ENCODE measurements at places on chromosomes 3 and 15. TPM values are rescaled to one million over a fixed set of nuclear protein-coding genes. Genes with fewer than 3 reads are reported as not detected.

DNA sequence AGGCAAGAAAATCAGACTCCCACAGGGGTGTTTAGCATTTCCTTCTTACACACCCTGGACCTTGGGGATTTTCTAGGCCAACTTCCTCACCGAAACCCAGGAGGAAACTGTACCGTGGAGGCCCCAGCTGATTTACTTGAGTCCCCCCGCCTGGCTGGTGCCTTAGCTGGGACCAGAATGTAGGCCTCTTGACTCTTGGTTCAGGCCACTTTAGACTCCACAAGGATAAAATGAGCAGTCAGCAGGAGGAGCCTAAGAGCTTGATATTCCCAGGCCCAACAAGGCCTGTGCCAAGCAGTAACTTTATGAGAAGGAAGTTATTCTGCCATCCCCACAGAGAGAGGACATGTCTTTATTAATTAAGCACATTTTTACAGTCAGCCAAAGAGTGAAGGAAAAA, 4.6 kb upstream of the APBA2 start:
- DNase-seq: peak; percentile 13

The IL17RB gene
- total RNA-seq: 1.4 TPM

DNA sequence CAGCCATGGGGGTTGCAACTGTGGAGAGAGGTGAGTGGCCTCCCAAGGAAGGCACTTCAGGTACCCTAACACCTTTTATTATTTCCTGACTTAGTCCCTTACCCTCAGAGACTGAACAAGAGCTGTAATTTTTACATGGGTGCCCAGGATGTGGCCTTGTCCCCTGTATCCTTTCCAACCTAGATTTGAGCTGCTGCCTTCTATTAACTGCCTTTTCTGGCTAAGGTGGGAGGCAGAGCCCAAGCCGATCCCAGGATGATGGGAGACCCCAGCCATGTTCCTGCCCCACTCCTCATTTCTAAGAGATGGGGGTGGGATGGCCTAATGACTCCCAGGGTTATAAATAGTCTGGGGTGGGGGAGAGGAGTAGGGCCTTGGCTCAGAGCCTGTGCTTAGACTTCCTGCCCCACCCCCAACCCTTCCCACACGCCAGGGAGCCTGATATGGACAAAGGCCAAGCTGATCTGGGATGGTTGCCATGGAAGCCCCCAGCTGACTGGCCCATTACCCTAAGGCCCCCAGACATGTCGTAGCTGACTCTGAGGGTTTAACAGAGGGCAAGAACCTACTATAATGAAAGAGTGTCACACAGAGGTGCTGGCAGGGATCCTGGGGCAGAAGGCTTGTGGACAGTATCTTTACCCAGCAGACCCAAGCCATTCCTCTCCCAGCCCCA, 1.9 kb downstream of the KLHDC8B start:
- peak; percentile 48 for DNase-seq

DNA sequence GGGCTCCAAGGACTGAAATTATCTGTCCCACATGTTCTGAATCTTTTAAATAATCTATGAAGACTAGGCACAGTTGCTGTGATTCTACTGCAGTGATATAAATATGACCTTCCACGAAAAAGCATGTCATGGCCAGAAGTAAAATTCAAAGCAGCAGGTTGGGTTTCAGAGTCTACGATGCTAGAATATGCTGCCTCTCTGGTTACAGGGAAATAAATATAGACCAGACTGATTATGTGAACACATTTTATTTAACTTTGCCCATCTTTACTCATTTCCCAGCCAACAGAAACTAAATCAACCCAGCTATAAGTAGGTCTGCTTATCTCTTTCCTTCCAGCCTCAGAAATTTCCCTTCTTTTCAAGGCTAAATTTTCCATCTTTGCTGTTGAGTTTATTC, 19.9 kb upstream of the TM6SF1 start:
- no peak for DNase-seq

The AGBL1 gene
- total RNA-seq: not detected

GRCh38 chr3:50815844-50816243, 141.1 kb downstream of the DOCK3 start:
- DNase-seq: peak; percentile 43

DNA sequence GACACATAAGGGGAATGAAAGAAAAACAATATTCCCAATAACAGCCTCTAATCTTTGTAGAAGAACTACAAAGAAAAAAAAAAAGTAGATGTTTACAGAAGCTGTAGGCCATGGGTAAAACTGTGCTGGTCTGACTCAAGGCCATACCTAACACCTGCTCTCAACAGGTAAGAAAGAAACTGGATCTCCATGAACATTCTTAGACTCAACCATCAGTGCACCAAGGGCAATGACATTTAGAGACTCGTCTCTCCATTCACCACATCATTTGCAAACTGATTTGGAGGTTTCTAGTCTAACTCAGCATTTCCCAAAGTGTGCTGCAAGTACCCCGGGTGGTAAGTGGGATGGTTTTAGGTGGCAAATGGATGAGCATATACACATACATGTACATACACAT, 164.2 kb downstream of the FOXP1 start:
- DNase-seq: no peak

GRCh38 chr3:64244011-64244942, 19.0 kb upstream of the PRICKLE2 start:
- no peak for DNase-seq

DNA sequence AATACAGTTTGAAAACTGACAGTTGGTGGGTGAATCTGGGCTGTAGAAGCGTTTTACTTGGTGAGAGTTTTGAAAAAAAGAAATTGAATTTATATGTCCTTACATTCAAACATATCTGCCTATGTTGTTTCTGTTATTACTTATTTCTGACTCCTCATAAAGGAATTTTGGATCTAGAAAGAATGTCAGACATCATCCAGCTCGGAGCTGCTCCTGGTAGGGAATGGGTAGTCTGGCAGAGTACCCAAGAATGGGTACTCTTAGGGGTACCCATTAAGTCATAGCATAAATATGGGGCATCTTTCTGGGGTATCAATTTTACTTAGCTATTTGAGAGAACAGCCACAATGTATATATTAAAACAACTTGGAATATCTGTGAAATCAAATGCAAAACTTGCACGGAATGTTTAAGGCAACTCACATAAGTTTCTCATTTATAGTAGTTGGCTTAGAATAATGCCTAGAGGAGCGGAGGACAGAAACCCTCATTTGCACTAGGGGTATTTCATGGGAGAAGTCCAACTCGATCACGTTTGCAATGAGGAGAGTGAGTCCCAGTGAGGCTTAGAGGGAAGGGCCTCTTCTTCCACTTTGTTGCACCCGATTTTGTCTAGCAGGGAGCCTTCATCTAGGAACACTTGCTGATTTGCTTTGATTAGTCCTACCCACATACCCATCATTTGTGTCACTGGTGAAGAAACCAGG, 2.4 kb upstream of the LARP6 start:
- DNase-seq: no peak

The TMEM62 gene
- total RNA-seq: 23.4 TPM

DNA sequence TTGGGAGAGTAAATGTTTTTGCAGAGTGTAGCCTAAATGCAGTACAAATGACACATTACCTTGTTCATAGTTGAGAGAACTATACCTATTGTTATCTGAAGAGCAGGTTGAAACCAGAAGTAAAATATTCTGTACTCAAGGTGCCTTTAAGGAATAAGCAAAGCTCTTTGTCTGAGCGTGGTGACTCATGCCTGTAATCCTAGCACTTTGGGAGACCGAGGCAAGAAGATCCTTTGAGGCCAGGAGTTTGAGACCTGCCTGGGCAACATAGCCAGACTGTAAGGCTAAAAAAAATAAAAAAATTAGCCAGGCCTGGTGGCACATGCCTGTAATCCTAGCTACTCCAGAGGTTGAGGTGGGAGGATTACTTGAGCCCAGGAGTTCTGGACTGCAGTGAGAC, 2.2 kb upstream of the RNF13 start:
- no peak for DNase-seq

The ETFA gene
- total RNA-seq: 166 TPM

The ADCY5 gene
- 0.99 TPM for total RNA-seq

DNA sequence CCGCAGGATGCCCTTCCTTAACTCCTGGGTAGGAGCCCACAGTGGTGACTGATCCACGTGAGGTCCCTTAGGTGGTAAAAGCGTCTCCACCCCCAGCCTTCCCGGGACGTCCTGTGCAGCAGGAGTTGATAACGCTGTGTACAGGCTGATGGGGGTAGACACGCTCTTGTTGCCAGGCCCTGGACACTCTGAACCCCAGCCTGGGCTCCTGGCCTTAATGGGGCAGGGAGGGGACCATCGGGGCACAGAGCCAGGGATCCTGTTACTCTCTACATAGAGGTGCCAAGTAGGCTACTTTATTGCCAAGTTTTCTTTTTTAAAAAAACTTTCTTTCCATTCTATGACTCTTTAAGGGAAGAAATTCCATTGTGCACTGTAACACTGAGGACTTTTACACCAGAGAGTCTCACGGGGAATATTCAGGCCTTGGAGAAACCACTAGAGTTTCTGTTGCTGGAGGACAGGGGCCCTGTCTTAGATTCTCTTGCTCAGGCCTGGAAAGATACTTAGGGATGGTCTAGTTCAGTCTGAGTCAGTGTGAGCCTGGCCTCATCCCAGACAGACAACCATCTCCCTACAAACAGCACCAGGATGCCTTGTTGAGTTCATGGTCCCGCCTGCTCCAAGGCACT, 104.3 kb upstream of the RNU6-1 start:
- DNase-seq: no peak

DNA sequence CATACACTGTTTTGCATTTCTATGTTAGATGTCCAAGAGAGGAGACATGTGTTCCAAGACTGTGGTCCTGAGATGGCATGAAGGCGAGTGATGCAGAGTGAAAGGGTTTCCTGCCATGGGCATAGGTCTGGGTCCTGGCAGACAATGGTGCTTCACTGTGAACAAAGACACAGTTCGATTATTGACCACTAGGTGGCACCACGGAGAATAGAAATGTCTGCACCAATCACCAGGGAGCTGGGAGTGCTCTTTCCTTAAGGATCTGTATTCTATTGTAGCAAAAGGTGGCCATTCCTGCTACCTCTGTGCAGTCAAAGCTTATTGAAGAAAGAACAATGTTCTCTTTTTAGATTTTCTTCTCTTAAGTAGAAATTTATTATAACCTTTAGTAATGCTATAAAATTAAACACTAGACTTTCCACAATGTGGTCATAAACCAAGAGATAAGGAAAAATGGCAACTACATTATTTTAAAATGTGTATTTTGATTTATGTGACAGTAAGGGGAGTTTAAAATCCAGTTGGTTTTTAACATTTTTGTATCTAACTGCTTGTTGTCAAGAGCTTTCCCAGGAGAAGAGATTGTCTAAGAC, 88.7 kb downstream of the GABRG3 start:
- DNase-seq: peak; percentile 39

DNA sequence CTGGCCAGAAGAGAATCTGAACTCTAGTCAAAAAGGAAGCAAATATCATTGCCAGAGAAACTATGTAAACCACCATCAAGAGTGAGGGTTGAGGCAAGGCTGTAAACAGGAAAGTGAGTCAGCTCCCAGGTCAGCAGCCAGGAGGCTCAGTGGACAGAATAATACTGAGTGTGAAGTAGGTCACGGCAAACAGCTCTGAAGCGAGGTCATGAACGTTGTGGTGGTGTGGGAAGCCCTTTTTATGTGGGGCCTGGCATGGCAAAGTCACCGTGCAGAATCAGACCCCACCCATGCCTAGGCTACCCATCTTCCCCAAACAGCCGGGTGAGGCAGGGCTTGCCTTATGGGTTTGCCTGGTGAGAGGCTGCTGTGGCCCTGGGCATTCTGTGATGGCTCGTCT, 43.9 kb downstream of the THBS1 start:
- peak; percentile 96 for DNase-seq

The FBLN2 gene
- total RNA-seq: 9.4 TPM

The THSD4 gene
- total RNA-seq: 22.6 TPM

DNA sequence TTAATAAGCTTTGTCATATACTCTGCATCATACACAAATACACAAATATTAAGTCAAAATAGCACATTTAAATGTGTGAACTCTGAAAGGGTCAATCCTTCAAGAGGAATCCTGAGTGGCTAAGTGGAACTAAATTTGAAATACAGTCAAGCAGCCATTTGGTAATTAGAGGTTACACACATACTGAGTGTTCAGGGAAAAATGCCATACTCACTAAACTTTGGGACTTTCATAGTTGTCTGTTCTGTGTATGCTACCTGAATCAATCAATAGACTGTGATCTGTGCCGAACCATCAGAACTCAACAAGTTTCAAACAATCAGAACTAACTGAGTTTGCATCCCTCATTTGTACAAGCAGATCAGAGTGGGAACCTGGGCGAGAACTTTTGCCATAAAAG, 15.3 kb downstream of the ANKRD28 start:
- no peak for DNase-seq

GRCh38 chr15:98774756-98775497, 126.6 kb downstream of the IGF1R start:
- DNase-seq: peak; percentile 68

DNA sequence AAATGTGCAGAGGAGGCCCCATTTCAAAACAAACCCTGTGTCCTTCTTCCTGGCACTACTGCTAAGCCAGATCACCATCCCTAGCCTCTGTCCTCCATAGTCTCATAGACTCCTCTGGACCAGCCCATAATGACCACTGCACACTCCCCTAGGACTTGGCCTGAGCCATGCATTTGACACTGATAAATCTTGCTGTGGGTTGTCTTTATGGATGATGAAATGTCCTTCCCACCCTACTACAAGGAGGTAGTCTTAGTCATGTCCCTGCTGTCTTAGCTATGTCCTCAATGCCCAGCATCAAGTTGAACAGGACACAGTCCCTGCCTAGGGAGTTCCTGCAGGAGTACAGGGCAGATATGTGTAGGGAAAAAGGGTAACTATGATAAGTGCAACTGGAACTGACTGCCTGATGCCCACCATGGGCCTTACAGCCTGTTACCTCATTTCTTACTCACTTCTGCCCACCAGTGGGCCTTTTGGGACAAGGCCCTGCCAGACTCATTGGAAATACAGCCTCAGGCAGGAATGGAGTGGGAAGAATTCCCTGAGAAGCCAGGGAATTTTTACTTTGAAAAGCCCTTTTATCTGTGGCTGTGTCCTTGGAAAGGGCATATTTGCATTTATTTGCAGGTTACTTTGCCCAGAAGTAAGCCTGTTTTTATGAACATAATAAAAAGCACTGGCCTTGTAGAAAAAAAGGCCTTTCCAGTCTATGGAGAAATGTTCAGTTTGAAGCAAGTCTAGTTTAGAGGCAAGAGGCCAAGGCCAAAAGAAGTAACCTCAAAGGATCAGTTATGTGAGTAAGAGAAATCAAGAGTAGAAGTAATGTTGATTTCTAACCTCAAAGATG, 199.6 kb upstream of the EIF1B start:
- DNase-seq: peak; percentile 14

- DNase-seq: no peak
Observed at GRCh38 chr15:56353119-56353518, 12.1 kb upstream of the TEX9 start.

The HIGD1A gene
- total RNA-seq: 566 TPM

- no peak for DNase-seq
Observed at GRCh38 chr3:192281207-192281880, 446.0 kb downstream of the FGF12 start.

GRCh38 chr3:116815831-116816588, 106.4 kb downstream of the TUSC7 start:
- DNase-seq: peak; percentile 4

The ATP13A4 gene
- total RNA-seq: not detected

- peak; percentile 36 for DNase-seq
Observed at GRCh38 chr15:48222627-48223026, 16.5 kb downstream of the SLC12A1 start.
